Hepatic stellate cell (primary cell): ENCODE measurements at places on chromosomes 7 and 10.

DNA sequence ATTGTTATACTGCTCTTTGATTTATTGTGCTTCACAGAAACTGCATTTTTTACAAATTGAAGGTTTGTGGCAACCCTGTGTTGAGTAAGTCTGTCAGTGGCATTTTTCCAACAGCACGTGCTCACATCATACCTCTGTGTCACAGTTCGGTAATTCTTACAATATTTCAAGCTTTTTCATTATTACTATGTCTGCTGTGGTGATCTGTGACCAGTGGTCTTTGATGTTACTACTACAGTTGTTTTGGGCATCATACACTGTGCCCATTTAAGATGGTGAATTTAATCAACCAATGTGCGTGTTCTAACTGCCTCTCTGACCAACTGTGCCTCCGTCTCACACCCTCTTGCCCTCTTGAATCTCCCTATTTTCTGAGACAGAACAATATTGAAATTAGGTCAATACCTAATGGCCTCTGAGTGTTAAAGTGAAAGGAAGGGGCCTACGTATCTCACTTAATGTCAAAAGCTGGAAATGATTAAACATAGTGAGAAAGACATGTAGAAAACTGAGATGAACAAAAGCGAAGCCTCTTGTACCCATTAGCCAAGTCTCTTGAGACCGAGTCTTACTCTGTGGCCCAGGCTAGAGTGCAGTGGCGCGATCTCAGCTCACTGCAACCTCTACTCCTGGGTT lies 20.2 kb upstream of the ASL start:
- DNase-seq, result no peak

DNA sequence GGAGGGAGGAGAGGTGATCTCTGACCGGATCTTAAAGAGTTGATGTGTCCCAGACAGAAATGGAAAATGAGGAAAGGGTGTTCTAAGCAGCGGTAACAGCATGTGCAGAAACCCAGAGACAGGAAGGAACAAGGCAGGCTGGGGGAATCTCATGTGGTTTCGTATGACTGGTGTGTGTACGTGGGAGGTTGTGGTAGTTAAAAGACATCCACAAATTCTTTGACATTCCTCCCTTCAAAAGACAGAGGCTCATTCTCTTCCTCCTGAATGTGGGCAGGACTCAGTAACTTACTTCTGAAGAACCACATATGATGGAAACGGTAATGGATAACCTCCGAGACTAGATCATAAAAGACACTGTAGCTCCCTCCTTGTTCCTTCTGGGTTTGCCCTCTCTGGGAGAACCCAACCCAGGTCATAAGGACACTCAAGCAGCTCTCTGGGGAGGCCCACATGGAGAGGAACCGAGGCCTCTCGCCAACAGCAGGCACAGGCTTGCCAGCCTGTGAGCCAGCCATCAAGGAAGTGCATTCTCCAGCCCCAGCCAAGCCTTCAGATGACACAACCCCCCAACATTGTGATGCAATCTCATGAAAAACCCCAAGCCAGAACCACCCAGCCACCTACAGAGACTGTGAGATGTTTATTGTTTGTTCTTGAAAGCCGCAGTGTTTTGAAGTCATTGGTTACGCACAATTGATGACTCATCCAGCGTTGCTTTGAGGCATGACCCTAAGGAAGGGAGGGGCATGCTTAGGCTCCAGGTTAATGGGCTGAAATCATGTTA lies 116.0 kb downstream of the SLIT1 start:
- no peak for DNase-seq

DNA sequence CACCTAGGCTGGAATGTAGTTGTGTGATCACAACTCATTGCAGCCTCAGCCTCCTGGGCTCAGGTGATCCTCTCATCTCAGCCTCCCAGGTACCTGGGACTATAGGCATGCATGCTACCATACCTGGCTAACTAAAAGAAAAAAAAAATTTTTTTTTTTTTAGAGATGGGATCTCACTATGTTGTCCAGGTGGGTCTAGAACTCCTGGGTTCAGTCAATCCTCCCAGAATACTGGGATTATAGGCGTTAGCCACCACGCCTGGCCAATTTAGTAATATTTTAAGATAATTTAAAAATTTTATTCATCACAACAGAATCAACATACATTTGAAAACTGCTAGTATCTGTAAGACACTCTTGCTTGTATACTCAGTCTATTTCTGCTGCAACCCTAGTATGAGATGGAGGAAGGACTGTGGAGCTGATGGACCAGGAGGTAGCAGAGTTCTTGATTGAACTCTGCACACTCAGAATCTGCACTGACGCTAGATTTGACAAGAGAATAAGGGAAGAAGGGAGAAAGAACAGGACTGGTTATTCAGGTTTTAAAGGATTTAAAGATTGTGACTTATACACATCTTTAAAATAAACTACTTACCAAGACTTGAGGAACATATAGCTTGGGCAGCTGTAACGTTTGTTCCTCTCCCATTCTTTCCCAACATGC lies 57.6 kb downstream of the VCL start:
- DNase-seq, result no peak

DNA sequence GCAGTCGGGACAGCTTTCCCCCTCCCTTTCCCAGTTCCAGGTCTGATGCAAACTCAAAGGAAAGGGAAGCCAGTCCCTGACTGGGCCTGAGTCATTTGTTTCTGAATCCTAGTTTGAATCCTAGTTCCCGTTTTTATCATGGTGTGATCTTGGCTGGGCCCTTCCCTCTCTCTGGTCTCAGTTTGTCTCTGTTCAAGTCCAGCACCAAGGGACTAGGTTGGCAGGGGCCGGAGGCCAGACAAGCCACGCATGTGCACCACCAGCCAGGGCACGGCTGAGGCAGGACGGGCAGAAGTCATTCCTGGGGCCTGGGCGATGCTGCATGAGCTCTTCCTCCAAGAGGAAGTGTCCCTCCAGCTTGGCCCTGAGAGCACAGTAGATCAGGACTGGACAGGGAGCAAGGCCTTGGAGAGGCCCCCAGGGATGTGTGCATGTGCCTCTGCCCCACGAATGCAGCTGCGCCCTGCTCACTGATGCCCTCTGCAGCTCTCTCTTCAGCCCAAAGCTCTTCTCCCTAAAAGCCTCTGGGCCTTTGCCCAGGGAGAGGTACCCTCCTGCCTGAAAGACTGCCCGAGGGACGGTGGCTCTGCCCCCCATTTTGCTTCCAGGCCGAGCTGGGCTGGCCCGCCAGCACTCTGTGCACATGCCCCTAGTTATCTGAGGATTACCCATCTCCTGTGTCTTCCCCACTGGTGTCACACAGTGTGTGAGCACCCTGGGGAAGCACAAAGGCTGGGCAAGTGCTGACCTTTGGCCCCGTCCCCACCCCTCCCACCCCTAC lies 86.7 kb downstream of the ZMIZ1 start:
- peak; percentile 60 for DNase-seq
